ENCODE measurements at places on chromosomes 12 and 14. TPM values are rescaled to one million over a fixed set of nuclear protein-coding genes. Genes with fewer than 3 reads are reported as not detected.

RNU6-7 gene
- total RNA-seq: not detected

SIX4 gene
- not detected for total RNA-seq

STAC3 gene
- total RNA-seq: 4.5 TPM

LUM gene
- total RNA-seq: 21.4 TPM

GRCh38 chr12:127230843-127231260 is 1036.1 kb upstream of the TMEM132C start:
- no peaks in the 10 kb centered on the region for H3K36me3 ChIP-seq
- no peaks in the 10 kb centered on the region for H3K4me1 ChIP-seq
- H3K4me3 ChIP-seq: no peak overlapping the region
- no peaks in the 10 kb centered on the region for H3K27me3 ChIP-seq

- H3K4me1 ChIP-seq: no peaks in the 10 kb centered on the region
- H3K36me3 ChIP-seq: no peaks in the 10 kb centered on the region
- DNase-seq: no peak
- no peak overlapping the region for H3K4me3 ChIP-seq
Observed at GRCh38 chr14:24631749-24632335, 2.1 kb downstream of the GZMB start.

DNA sequence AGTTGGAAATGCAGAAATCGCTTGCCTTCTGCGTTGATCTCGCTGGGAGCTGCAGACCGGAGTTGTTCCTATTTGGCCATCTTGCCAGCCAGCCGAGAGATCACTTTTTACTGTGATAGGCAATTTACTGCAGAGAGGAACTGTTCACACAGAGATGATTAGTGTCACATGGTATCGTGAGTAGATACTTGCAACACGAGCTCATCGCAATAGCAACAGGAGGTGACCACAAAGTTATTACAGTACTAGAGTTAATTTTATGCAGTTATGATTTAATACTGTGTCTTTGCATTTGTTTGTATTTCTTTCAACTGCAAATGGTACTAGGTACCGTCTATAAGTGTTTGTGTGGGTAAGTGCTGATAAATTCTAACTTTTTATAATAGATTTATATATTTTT is 27.8 kb downstream of the NOPCHAP1 start:
- no peaks in the 10 kb centered on the region for H3K27me3 ChIP-seq
- no peak overlapping the region for H3K4me3 ChIP-seq
- no peaks in the 10 kb centered on the region for H3K36me3 ChIP-seq
- H3K4me1 ChIP-seq: no peaks in the 10 kb centered on the region
- peak overlapping the region; percentile 52 for H3K27ac ChIP-seq
- no peak for DNase-seq

- no peaks in the 10 kb centered on the region for H3K36me3 ChIP-seq
- H3K4me3 ChIP-seq: no peak overlapping the region
- H3K27me3 ChIP-seq: no peaks in the 10 kb centered on the region
- DNase-seq: peak; percentile 36
- H3K4me1 ChIP-seq: peaks cover 6% of the 10 kb centered on the region
- H3K27ac ChIP-seq: no peak overlapping the region
Observed at GRCh38 chr12:7966563-7966962, 30.6 kb upstream of the SLC2A3 start.

GRCh38 chr14:77018785-77019184 is 9.7 kb downstream of the IRF2BPL start:
- H3K27ac ChIP-seq: no peak overlapping the region
- no peak for DNase-seq
- H3K4me3 ChIP-seq: no peak overlapping the region

DNA sequence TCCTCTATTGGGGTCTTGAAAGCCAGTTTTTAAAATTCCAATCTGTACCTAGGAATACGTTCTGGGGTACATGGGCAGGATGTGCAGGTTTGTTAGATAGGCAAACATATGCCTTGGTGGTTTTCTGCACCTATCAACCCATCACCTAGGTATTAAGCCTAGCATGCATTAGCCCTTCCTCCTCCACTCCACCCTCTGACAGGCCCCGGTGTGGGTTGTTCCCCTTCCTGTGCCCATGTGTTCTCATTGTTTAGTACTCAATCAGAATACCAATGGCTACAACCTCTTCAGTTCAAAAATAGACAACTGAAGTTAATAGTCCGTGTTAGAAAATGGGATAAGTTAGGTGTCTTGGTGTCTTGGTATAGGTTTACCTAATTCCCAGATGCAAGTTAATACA is 3.4 kb downstream of the NTS start:
- H3K36me3 ChIP-seq: no peaks in the 10 kb centered on the region
- no peaks in the 10 kb centered on the region for H3K27me3 ChIP-seq
- no peak overlapping the region for H3K27ac ChIP-seq
- no peak for DNase-seq

GRCh38 chr12:117069926-117070900 is 29.0 kb downstream of the TESC start:
- H3K36me3 ChIP-seq: no peaks in the 10 kb centered on the region
- no peaks in the 10 kb centered on the region for H3K4me1 ChIP-seq
- H3K27me3 ChIP-seq: no peaks in the 10 kb centered on the region
- peak; percentile 32 for DNase-seq
- H3K27ac ChIP-seq: no peak overlapping the region

DNA sequence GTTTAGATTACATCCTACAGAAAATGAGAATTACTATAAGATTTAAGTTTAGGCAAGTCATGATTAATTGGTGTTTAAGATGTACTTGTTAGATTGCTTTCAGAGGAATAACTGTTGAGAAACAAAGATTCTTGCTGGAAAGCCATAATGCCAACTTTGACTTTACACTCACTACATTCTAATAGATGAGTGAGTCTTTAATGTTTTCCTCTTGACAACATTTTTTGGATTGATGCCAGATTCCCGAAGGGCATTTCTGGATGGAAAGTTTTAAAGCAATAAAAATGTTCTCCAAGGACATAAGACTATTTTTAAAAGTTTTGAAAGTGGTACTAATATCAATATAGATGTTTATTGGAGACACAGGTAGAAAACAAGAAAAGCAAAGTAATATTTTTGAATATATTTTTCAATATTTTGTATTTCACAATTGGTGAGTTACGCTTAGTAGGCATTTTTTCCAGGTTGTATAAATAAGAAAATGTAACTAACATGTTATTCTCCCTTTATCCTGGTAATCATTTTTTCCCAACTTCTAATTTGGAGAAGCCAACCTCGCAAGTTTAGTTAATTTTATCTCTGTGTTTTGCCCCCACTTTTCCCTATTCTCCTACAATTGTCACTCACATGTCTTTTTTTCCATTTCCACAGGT is 307.3 kb downstream of the CEP128 start:
- no peaks in the 10 kb centered on the region for H3K27me3 ChIP-seq
- DNase-seq: no peak
- no peak overlapping the region for H3K27ac ChIP-seq
- no peaks in the 10 kb centered on the region for H3K4me1 ChIP-seq
- H3K4me3 ChIP-seq: no peak overlapping the region
- no peaks in the 10 kb centered on the region for H3K36me3 ChIP-seq

- no peaks in the 10 kb centered on the region for H3K27me3 ChIP-seq
- H3K36me3 ChIP-seq: no peaks in the 10 kb centered on the region
- H3K4me1 ChIP-seq: no peaks in the 10 kb centered on the region
- no peak overlapping the region for H3K27ac ChIP-seq
- no peak for DNase-seq
Observed at GRCh38 chr14:88380405-88380804, 5.1 kb upstream of the SPATA7 start.

- no peaks in the 10 kb centered on the region for H3K27me3 ChIP-seq
- no peaks in the 10 kb centered on the region for H3K4me1 ChIP-seq
- no peak overlapping the region for H3K27ac ChIP-seq
- H3K36me3 ChIP-seq: no peaks in the 10 kb centered on the region
- no peak overlapping the region for H3K4me3 ChIP-seq
Observed at GRCh38 chr12:121632069-121632970, 6.0 kb downstream of the ORAI1 start.

- peak; percentile 32 for DNase-seq
- no peak within 1 kb of the TSS for H3K27ac ChIP-seq
- no peaks in the 10 kb centered on the region for H3K36me3 ChIP-seq
- H3K4me1 ChIP-seq: peaks cover 5% of the 10 kb centered on the region
Observed at GRCh38 chr12:6827982-6828780, at the start of gene P3H3. Gene P3H3, plus strand, starts transcription at chr12:6828407. Its CDS starts 34 bp downstream, at chr12:6828441.

- no peak overlapping the region for H3K4me3 ChIP-seq
- no peaks in the 10 kb centered on the region for H3K4me1 ChIP-seq
- H3K27ac ChIP-seq: no peak overlapping the region
- H3K27me3 ChIP-seq: no peaks in the 10 kb centered on the region
- DNase-seq: no peak
- H3K36me3 ChIP-seq: no peaks in the 10 kb centered on the region
Observed at GRCh38 chr12:94100211-94100627, 48.2 kb upstream of the PLXNC1 start.

DNA sequence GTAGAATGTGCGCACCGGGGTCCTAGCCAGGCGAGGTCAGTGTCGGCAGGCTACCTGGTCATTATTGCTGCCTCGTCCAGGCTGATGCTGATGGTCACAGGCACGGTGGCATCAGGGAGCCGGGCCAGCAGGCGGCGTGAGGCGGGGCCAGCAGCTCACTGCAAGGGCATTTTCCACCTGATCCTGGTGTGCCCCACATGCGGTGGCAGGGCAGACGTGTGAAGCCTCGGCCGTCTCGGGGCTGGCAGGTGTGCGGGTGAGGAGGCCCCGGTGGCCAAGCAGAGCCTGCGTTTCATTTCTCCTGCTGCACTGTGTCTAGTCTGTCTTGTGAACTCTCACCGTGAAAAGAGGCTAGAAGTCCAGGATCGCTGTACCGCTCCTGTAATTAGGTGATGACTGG is 12.0 kb upstream of the AMN start:
- H3K36me3 ChIP-seq: peaks cover 2% of the 10 kb centered on the region
- no peaks in the 10 kb centered on the region for H3K4me1 ChIP-seq
- H3K27me3 ChIP-seq: no peaks in the 10 kb centered on the region
- no peak overlapping the region for H3K4me3 ChIP-seq
- no peak for DNase-seq

DNA sequence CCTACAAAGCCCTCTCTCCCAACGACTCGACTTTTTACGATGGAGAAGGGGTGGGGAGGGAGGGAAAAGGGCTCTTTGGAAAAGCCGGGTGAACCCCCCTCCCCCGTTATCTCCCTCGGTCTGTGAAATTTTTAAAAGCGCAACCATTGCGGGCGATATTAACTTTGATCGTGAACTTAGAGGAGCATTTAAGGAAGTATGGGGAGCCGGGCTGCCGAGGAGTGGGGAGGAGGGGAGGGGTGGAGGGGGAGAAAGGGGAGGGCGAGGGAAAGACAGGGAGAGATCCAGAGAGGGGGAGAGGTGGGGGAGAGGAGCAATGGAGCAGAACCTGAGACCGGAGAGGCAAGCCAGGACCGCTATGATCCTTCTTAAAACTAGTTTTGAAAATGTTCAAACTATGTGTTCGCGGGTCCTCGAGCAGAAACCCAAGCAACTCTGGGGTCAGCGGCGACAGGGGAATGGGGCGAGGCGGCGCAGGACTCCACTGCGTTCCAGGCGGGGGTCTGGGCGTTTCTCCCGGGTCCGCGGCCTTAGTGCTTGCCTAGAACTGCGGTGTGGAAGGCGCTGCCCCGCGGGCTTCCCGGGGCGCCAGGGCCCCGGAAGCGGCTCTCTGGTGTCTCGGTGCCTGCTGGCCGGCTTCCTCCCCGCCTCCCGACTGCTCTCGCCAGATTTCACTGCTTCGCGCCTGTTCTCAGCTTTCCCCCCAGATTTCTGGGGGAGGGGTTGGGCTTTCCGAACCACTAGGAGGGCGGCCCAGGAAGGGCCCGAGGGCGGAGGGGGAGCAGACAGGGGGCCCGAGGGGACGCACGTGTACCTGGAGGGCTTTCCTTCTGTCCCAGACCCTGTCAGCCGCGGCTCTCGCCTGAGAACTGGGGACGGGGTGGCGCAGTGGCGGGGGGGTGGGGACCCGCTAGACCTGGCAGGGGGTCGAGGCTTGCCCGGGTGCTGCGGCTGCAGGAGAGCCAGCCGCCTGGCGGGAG is at the start of gene HOTAIR:
Gene HOTAIR, minus strand, starts transcription at position 871 of the 980 bp plus-strand sequence.
- no peak within 1 kb of the TSS for H3K27ac ChIP-seq
- no peaks in the 10 kb centered on the region for H3K4me1 ChIP-seq
- no peak within 1 kb of the TSS for H3K4me3 ChIP-seq
- no peaks in the 10 kb centered on the region for H3K36me3 ChIP-seq

GRCh38 chr12:128814411-128815261 is 9.1 kb downstream of the SLC15A4 start:
- no peaks in the 10 kb centered on the region for H3K36me3 ChIP-seq
- H3K4me3 ChIP-seq: no peak overlapping the region
- no peak for DNase-seq
- H3K27ac ChIP-seq: no peak overlapping the region
- no peaks in the 10 kb centered on the region for H3K27me3 ChIP-seq

DNA sequence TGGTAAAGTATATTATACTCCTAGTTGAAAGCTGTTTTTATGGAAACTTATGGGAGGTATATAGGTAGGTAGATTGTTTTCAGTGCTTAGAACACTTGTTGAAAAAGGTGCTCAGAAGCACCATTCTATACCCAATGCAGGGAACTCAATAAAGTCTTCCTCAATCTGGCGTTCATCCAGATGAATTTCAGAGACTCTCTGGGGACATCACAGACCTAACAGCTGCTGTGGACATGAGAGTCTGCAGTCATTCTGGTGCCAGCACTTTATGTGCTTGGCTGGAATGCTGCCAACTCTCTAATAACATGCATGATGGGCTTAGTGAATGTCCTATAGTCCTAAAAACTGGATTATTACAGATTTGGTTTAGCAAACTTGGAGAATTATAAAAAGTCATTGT is 115.9 kb downstream of the NTN4 start:
- DNase-seq: no peak
- no peaks in the 10 kb centered on the region for H3K27me3 ChIP-seq
- no peak overlapping the region for H3K27ac ChIP-seq

DNA sequence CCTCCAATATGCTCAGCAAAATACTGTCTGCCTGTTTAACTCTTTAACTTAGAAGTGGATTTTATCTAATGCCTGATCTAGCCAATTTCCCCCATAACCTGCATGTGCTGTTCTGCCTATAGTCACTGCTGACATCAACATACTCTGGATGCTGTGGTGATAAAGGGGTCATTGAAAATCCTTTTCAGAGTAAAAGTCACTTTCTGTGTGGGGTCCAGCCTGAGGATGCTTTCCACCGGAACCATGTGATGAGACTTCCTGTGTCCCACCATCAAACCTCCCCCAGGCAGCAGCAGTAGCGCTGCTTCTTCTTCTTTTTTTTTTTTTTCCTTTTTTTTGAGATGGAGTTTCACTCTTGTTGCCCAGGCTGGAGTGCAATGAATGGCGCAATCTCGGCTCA is 607.0 kb downstream of the BCL11B start:
- H3K4me1 ChIP-seq: no peaks in the 10 kb centered on the region
- no peaks in the 10 kb centered on the region for H3K36me3 ChIP-seq

DNA sequence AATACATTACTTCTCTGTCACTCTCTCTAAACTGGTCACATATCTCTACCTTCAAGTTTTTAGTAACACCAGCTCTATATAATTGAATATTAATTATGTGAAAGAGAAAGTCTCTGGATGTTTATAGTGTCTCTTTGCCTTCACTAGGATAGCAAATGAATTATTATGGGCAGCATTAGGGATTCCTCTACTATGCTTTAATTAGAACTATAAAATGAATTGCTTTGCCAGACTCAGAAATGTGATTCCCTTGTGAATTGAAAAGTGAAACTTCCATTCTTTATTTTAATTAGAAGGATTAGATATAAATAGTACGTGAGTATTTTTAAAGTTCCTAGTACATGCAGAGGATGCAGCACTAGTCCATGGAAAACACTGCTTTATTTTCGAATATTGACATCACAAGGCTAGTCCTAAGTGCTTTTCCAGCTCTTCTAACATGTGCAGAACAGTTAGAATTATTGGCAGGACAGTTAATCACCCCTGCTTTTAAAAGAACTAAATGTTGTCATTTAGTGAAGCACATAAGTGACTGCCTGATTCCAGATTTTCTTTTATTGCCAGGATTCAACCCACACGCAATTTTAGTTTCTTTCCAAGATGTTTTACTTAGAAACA is 23.0 kb upstream of the REP15 start:
- no peaks in the 10 kb centered on the region for H3K36me3 ChIP-seq
- DNase-seq: no peak
- no peak overlapping the region for H3K4me3 ChIP-seq
- no peaks in the 10 kb centered on the region for H3K27me3 ChIP-seq
